ENCODE measurements at places on chromosomes 6 and 20.
A peak's percentile ranks its signal among the peaks of the same experiment; 100 is the strongest.

- DNase-seq = no peak
Observed at GRCh38 chr6:73548458-73549446, 27.9 kb upstream of the EEF1A1 start.

GRCh38 chr6:168045706-168046620 lies 33.0 kb downstream of the FRMD1 start:
- no peak for DNase-seq

- DNase-seq = no peak
Observed at GRCh38 chr20:46220455-46221207, 87.7 kb downstream of the CDH22 start.

- no peak for DNase-seq
Observed at GRCh38 chr20:40493549-40493948, 195.5 kb downstream of the MAFB start.

- DNase-seq = no peak
Observed at GRCh38 chr20:58647162-58647795, 3.8 kb upstream of the STX16 start.

- DNase-seq = no peak
Observed at GRCh38 chr6:150566486-150566885, 33.2 kb upstream of the PLEKHG1 start.

GRCh38 chr20:36642136-36642535 lies 3.9 kb downstream of the SLA2 start:
- no peak for DNase-seq

- no peak for DNase-seq
Observed at GRCh38 chr20:48349656-48350055, 478.1 kb downstream of the PREX1 start.

GRCh38 chr6:140499607-140500006 lies 1125.2 kb upstream of the CITED2 start:
- no peak for DNase-seq

GRCh38 chr20:20075032-20075431 lies 22.7 kb downstream of the CFAP61 start:
- DNase-seq = no peak

DNA sequence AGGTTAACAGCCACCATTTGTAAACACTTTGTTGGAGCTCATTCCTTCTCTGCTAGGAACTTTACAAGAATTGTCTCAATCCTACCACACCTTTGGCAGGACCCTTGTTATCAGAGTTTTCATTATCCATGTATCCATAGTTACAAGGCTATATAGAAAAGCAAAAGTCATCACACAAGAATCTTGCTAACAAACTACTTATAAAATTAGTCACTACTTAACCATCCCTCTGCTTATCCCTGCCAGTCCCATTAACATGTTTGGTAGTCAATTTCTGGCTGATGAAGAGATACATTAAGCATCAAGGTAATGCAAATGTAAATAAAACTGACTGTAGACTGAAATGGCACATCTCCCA lies 10.4 kb downstream of the ZSWIM3 start:
- DNase-seq = no peak

- no peak for DNase-seq
Observed at GRCh38 chr6:168049706-168050224, 29.2 kb downstream of the FRMD1 start.

- DNase-seq = no peak
Observed at GRCh38 chr6:69865126-69865525, 1.2 kb upstream of the COL19A1 start.

DNA sequence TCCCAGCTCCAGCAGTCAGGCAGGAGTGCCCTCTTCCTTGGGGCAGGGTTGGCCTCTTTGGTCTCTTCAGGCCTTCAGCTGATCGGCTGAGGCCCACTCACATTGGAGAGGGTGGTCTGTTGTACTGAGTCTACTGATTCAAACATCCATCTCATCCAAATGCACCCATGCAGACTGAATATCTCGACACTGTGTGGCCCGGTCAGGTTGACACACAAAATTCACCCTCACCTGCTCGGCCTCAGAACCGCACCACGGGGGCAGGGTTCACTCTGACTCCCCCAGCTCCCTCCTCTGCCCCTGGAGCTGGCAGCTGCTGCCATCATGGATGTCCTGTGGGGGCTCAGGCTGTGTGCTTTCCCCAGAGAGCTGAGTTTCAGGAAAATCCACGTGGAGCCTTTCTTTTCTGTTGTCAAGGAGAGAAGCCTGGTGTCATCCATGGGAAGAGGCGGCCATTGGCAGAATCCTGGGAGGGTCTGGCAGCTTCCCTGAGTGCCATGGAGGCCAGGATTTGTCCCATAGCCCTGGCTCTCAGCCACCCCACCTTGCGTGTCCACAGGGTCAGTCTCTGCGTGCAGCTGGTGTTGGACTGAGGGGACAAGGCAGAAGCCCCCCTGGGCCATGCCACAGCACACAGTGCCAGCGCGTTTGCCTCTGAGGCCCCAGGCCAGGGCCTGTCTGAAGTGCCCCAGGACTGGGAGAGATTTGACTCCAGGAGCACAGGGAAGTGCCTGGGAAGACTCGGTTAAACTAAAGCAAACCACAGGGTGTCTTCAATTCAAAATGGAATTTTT lies 114.1 kb downstream of the ERMARD start:
- DNase-seq = no peak

GRCh38 chr6:100116411-100117194 lies 122.6 kb upstream of the MCHR2 start:
- DNase-seq = peak; percentile 57

- no peak for DNase-seq
Observed at GRCh38 chr20:51080516-51080915, 57.6 kb upstream of the KCNG1 start.

GRCh38 chr20:20440886-20441658 lies 73.2 kb downstream of the INSM1 start:
- DNase-seq = no peak

DNA sequence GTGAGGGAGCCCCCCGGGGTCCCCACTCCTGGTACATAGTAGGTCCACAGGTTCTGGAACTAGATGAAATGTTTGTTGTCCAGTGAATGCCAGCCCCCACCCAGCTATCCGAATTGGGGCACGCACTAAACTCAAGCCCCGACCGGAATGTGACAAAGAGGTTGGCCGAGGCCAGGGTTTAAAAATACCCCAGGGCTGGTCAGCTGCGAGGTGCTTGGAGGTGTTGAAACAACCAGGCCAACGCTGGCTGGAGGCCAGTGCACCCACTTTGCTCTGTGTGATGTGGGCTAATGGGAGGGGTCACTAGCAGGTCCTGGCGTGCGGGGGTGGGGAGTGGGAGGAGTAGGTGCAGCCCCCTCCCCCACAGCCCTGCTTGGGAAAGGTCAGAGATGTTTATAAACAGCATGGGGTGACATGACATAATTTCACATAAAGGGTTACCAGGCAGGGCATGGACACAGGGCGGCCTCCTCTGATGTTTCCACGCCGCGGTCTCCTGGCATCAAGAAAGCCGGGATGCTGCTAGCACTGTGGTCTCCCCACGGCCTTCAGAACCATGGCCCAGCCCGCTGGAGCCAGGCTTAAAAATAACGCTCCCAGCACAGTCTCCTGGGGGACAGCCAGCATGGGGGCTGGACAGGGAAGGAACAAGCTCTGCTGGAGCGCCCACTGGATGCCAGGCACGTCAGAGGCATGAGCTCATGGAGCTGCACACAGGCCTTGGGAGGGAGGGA lies 111.2 kb upstream of the PTPN1 start:
- DNase-seq = peak; percentile 52

DNA sequence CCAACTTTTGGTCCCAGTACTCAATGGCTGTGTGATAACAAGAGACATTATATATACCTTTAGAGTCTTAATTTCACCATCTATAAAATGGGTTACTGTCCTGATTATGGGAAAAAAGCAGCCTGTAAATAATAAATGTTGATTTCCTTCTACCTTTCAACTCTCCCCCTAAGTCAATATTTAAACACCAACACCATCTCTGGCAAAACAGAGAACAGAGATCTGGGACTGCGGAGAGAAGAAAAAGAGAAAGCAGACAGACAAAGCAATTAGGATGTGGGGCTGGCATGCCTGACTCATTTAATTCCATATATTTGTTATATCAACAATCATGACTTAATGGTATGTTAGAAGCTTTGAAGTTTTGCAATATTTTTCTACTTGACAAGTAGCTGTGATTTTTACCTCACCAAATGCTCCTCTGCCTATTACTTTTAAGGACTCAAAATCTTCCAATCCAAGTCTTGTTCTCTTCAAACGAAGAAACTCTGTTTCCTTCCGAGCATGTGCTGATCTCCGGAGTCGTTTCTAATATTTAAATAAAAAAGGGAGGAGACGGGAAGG lies 23.3 kb downstream of the STK38 start:
- no peak for DNase-seq

All from midbrain (tissue), 1 donor.